ENCODE measurements at places on chromosomes 3 and 15. TPM values are rescaled to one million over a fixed set of nuclear protein-coding genes. Genes with fewer than 3 reads are reported as not detected.
A peak's percentile ranks its signal among the peaks of the same experiment; 100 is the strongest.

Gene CHRFAM7A
- not detected for total RNA-seq

Gene PPIB
- 1,682 TPM for total RNA-seq

Gene MITF
- total RNA-seq: 13.3 TPM

Gene GDPGP1
- total RNA-seq: 3.9 TPM

Gene SLC9A9
- total RNA-seq: 2.3 TPM

Gene SLC27A2
- not detected for total RNA-seq

Gene SEC62
- 52.2 TPM for total RNA-seq

Gene TEX55
- not detected for total RNA-seq

Gene HHATL
- total RNA-seq: not detected

- no peaks in the 10 kb centered on the region for H3K27me3 ChIP-seq
- no peak for DNase-seq
- no peak overlapping the region for H3K4me3 ChIP-seq
- no peaks in the 10 kb centered on the region for H3K4me1 ChIP-seq
- no peaks in the 10 kb centered on the region for H3K36me3 ChIP-seq
- no peak overlapping the region for H3K27ac ChIP-seq
Observed at GRCh38 chr15:33955945-33956344, 12.4 kb upstream of the CHRM5 start.

GRCh38 chr15:46441294-46442062, 806.6 kb downstream of the SQOR start:
- H3K4me1 ChIP-seq: no peaks in the 10 kb centered on the region
- H3K4me3 ChIP-seq: no peak overlapping the region
- H3K27me3 ChIP-seq: no peaks in the 10 kb centered on the region
- no peak overlapping the region for H3K27ac ChIP-seq

- H3K4me3 ChIP-seq: no peak overlapping the region
- DNase-seq: peak; percentile 100
- no peaks in the 10 kb centered on the region for H3K36me3 ChIP-seq
- peaks cover 33% of the 10 kb centered on the region for H3K4me1 ChIP-seq
Observed at GRCh38 chr3:16060358-16060852, 114.1 kb upstream of the GALNT15 start.

- H3K4me3 ChIP-seq: no peak overlapping the region
- DNase-seq: no peak
- no peaks in the 10 kb centered on the region for H3K4me1 ChIP-seq
- H3K36me3 ChIP-seq: no peaks in the 10 kb centered on the region
- no peaks in the 10 kb centered on the region for H3K27me3 ChIP-seq
- H3K27ac ChIP-seq: no peak overlapping the region
Observed at GRCh38 chr3:169623971-169624370, 39.5 kb downstream of the MECOM start.

- no peak overlapping the region for H3K4me3 ChIP-seq
- no peaks in the 10 kb centered on the region for H3K4me1 ChIP-seq
- DNase-seq: peak; percentile 39
Observed at GRCh38 chr15:25543196-25543595, 104.4 kb upstream of the UBE3A start.

GRCh38 chr3:119099785-119100184, 46.2 kb upstream of the TEX55 start:
- H3K4me3 ChIP-seq: no peak overlapping the region
- no peaks in the 10 kb centered on the region for H3K4me1 ChIP-seq
- H3K27ac ChIP-seq: no peak overlapping the region
- no peaks in the 10 kb centered on the region for H3K36me3 ChIP-seq
- DNase-seq: no peak

DNA sequence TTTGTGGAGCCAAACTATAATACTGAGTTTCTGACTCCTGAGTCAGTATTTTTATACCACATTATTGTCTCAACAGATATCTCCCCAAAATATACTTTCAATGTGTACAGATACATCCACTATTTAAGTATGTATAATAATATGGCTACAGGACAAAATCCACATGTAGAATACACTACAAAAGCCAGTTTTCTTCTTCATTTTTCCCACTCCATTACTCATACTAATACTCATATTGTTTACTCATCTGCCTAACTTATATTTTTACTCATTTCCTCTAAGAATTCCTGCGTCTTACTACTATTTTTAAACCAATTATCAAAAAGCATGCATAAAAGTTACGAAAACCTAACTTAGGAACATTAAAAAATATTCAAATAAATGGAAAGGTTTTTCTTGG, 440.8 kb downstream of the ZNF385D start:
- no peaks in the 10 kb centered on the region for H3K27me3 ChIP-seq
- peak; percentile 2 for DNase-seq
- H3K4me1 ChIP-seq: no peaks in the 10 kb centered on the region

GRCh38 chr3:194632809-194633348, 340 bp downstream of the TMEM44 start:
- H3K27me3 ChIP-seq: no peaks in the 10 kb centered on the region
- peak; percentile 38 for DNase-seq
- peak overlapping the region; percentile 75 for H3K4me3 ChIP-seq
- peaks cover 3% of the 10 kb centered on the region for H3K4me1 ChIP-seq
- peaks cover 18% of the 10 kb centered on the region for H3K36me3 ChIP-seq

DNA sequence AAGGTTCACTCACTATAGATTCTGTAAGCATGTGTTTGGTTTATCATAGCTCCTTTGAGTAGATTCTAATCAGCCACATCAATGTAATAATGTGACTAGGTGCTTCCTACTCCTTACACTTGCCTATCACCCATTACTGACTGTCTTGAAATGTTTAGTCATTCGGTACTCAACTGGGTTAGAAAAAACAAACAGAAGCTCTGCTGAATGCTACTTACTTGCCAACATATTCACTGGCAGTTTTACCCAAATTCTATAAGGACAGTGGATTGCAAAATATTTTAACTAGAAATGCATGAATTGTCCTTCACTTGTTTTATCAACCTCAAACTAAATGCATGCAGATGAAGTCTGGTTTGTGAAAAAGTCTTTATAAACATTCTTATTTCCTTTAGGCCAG, 352.1 kb upstream of the ALCAM start:
- no peaks in the 10 kb centered on the region for H3K27me3 ChIP-seq
- no peaks in the 10 kb centered on the region for H3K36me3 ChIP-seq
- no peak overlapping the region for H3K27ac ChIP-seq

DNA sequence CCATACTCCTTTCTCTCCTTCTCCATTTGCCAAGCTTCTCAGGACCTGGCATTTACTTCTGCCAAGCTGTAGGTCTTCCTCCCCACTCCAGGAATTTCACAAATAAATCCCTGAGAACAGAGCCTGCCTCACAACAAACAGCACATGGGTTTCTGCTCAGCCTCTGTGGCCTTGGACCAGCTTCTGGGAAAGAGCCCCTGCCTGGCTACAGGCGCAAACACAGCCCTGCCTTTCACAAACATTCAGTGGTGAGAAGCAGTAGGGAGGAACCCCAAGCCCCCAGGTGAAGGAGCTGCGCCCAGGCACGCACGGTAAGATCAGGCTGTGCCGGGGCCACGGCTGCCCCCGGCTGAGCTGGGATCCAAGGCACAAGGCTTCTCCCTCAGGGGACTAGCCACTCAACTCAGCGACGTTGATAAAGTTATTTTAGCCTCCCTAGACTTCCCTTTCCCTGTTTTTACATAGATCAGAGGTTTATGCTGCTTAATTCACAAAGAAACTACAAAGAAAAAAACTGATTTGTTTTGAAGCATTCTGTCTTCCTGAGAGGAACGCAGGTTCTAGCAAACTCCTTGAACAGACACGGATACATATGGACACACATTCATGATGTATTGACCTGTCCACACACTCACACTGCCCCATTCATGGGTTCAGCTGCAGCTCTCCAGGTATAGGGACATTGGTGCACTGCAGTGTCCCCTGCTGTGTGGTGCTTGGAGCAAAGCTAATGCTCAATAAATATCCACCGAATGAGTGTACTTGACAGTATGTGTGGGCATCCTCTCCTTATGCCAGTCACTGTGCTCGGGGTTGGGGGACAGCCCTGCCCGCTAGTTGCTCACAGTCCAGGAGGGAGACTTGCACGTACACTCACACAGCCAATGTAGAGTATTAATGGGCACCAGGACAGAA, 25.4 kb downstream of the HES1 start:
- H3K36me3 ChIP-seq: no peaks in the 10 kb centered on the region
- no peaks in the 10 kb centered on the region for H3K4me1 ChIP-seq
- H3K27ac ChIP-seq: no peak overlapping the region
- DNase-seq: no peak
- no peak overlapping the region for H3K4me3 ChIP-seq

GRCh38 chr3:32886911-32887310, 64.5 kb upstream of the CCR4 start:
- DNase-seq: no peak
- H3K27me3 ChIP-seq: peaks cover 23% of the 10 kb centered on the region
- H3K36me3 ChIP-seq: no peaks in the 10 kb centered on the region
- no peak overlapping the region for H3K27ac ChIP-seq
- H3K4me3 ChIP-seq: no peak overlapping the region
- H3K4me1 ChIP-seq: no peaks in the 10 kb centered on the region

DNA sequence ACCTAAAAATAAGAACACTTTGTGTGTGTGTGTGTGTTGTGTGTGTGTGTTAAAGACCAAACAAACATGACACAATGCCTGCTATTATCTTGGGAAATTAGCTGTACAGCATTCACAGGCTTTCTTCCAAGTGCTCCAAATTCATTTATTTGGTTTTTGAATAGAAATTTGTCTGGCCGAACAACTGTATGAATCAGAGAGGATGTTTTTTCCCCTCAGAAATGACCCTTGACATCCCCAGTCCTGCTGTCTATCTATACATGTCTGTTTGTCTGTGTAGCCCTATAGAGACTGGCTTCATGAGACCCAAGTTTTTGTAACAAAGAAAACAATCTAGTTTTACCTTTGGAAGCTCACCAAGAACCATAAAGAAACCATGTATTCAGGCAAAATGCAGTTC, 549.8 kb downstream of the NSUN3 start:
- no peaks in the 10 kb centered on the region for H3K27me3 ChIP-seq
- H3K4me1 ChIP-seq: no peaks in the 10 kb centered on the region
- no peaks in the 10 kb centered on the region for H3K36me3 ChIP-seq
- no peak for DNase-seq

DNA sequence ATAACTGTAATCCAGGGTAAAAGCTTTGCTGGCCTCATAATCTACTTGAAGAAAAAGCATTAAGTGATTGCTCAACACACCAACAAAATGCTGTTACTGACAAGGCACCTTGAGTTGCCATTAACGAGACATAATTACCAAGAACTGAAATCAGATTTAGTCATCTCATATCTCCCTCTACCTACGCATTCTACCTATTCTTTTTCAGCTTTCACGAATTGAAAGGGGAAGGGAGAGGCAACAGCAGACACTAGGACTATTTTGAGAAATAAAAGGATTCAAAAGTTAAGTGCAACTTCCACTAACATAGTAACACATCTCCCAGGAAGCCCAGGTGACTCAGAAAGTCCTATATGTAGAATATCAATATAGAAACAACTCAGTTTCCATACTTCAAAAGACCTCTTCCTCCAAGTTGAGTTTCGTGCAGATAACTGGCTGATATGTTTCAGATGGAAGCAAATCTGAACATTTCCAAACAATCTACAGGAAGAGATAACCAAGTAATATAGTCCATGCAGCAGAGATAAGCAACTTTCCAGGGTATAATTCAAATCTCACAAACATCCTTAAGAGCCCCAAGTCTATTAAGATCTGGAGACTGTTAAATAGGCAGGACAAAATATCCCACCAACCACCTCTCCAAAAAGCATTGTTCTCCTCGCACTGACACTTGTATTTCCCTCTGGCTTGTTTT, 1.9 kb downstream of the OSBPL10 start:
- H3K27me3 ChIP-seq: no peaks in the 10 kb centered on the region
- H3K4me3 ChIP-seq: no peak overlapping the region
- no peaks in the 10 kb centered on the region for H3K36me3 ChIP-seq

- no peak for DNase-seq
- no peak overlapping the region for H3K4me3 ChIP-seq
- no peaks in the 10 kb centered on the region for H3K27me3 ChIP-seq
- no peaks in the 10 kb centered on the region for H3K4me1 ChIP-seq
- no peaks in the 10 kb centered on the region for H3K36me3 ChIP-seq
- H3K27ac ChIP-seq: no peak overlapping the region
Observed at GRCh38 chr3:69458803-69459365, 73.0 kb upstream of the FRMD4B start.

DNA sequence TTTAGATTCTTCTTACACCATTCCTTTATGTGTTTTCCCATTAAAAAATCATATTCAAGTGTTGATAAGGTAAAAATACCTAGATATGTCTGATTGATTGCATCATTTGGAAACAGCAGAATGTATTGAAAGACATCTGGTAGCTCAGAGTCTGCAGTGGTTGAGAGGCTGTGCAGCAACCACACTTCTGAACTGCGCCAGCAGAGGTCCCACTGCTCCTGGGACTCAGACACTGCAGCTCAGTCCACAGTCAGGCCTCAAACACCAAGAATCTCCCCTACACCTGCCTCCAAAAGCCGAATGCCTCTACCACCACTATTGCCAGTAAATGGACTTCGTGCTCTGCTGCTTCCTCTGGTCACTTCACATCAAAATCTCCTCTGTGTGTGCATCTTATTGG, 176.9 kb upstream of the LMCD1 start:
- H3K27ac ChIP-seq: no peak overlapping the region
- peak; percentile 27 for DNase-seq
- no peak overlapping the region for H3K4me3 ChIP-seq
- H3K4me1 ChIP-seq: peaks cover 4% of the 10 kb centered on the region

- no peaks in the 10 kb centered on the region for H3K36me3 ChIP-seq
- no peak for DNase-seq
- H3K27me3 ChIP-seq: peaks cover 1% of the 10 kb centered on the region
- H3K27ac ChIP-seq: no peak overlapping the region
- H3K4me3 ChIP-seq: no peak overlapping the region
Observed at GRCh38 chr15:63986185-63986680, 60.1 kb downstream of the DAPK2 start.
